ENCODE measurements at places on chromosomes 4 and X. TPM values are rescaled to one million over a fixed set of nuclear protein-coding genes. Genes with fewer than 3 reads are reported as not detected.
A peak's percentile ranks its signal among the peaks of the same experiment; 100 is the strongest.

DNA sequence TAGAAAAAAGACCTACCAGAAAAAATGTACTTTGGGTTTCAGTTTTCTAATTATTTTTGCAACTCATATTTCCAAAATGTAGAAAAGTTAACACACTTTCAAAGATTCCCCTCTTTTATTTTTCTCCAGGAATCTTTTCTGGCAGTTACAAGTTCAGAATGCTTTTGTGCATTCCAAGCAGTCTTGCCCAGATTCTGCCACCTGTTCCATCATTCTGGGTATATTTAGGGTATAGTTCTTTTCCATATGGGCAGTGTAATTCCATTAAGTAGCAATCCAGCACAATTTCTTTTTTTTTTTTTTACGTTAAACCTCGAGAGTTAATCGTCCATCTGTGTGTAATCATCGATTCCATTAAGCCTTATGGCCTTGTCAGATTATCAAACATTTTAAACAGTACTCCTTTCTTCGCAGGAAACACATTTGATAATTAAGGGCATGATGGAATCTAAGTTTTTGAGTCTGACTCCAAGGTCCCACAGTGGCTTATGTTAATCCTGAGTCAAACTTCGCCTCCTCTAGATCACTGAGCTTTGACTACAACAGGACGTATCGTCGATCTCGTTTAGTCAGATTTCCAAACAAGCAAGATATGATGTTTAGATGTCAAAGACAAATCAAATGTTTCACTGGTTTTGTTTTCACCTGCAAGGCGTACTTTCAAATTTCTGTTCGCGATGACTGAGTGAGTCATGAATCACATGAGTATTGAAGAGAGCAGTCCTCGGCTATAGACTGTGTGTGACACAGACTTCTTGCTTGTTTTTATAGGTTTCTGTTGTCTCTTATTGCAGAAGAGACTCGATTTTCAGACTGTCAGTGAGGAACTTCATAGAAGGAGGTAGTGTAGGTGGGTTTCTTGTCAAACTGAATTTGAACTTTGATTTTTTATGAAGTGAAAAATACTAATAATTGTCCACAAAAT lies 118.9 kb upstream of the GK2 start:
- H3K36me3 ChIP-seq = no peaks in the 10 kb centered on the region
- H3K27me3 ChIP-seq = no peaks in the 10 kb centered on the region
- no peak overlapping the region for H3K4me3 ChIP-seq
- H3K4me1 ChIP-seq = peaks cover 10% of the 10 kb centered on the region

- no peaks in the 10 kb centered on the region for H3K27me3 ChIP-seq
- no peaks in the 10 kb centered on the region for H3K4me1 ChIP-seq
- H3K36me3 ChIP-seq = no peaks in the 10 kb centered on the region
- H3K27ac ChIP-seq = no peak overlapping the region
- no peak for DNase-seq
Measured at GRCh38 chr4:21790438-21791029, 158.0 kb downstream of the KCNIP4 start.

DNA sequence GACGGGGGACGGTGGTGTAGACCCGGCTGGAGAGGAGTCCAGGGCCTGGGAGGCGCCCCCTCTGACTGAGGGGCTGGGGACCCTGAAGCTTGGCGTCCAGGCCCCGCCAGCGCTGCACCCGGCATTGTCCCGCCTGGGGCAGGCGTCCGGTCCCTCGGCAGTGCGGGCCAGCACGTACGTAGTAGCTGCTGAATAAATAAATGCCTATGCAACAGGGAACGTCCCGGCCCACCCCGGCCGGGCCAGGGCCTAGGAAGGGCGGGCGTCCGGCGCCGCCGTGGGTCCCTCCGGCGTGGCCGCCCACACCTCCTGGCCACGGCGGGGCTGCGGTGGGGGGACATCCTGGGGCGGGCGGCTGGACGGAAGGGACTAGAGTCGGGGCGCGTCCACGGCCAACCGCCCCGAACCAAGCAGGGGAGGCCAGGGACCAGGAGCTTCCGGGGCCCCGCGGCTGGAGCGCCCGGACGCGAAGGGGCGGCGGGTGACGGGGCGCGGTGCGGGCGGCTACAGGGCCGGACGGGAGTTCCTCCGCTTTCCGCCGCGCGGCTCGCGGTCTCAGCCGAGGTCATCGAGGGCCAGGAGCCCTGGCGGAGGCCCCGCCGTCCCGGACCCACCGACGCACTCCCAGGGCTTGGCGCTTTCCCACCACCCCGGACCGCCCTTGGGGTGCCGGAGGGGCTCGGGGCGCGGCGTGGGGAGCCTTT lies 886 bp upstream of the WWC2 start:
- H3K4me3 ChIP-seq = peak overlapping the region; percentile 71
- H3K27ac ChIP-seq = no peak overlapping the region
- H3K36me3 ChIP-seq = no peaks in the 10 kb centered on the region
- H3K27me3 ChIP-seq = peaks cover 43% of the 10 kb centered on the region
- peaks cover 5% of the 10 kb centered on the region for H3K4me1 ChIP-seq
- DNase-seq = peak; percentile 55

DNA sequence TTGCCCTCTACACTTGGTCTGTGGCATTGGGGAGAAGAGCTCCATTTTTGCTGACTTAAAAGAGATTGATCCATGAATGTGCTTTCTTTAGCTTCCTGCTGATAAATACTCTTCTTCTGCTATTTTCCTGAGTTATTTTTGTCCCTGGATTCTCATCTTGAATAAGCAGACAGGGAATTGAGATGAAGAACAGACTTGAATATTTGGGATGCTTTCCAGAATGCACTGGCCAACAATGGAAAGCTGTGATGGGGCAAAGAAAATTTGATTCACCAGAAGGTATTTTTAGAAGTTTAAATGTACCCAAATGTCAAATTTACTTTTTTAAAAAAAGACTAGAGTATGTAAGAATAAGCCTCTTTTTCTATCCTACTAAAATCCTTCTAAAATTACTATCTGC lies 309.9 kb upstream of the PPP1R2C start:
- no peak for DNase-seq
- H3K36me3 ChIP-seq = no peaks in the 10 kb centered on the region
- H3K4me3 ChIP-seq = no peak overlapping the region

SPANXA1 gene
- total RNA-seq = not detected
